ENCODE measurements at places on chromosomes 4 and X.

GRCh38 chr4:143234153-143234552 lies 49.4 kb downstream of the USP38 start:
- no peak for DNase-seq

GRCh38 chr4:26073886-26074560 lies 160.0 kb downstream of the SMIM20 start:
- DNase-seq = no peak

DNA sequence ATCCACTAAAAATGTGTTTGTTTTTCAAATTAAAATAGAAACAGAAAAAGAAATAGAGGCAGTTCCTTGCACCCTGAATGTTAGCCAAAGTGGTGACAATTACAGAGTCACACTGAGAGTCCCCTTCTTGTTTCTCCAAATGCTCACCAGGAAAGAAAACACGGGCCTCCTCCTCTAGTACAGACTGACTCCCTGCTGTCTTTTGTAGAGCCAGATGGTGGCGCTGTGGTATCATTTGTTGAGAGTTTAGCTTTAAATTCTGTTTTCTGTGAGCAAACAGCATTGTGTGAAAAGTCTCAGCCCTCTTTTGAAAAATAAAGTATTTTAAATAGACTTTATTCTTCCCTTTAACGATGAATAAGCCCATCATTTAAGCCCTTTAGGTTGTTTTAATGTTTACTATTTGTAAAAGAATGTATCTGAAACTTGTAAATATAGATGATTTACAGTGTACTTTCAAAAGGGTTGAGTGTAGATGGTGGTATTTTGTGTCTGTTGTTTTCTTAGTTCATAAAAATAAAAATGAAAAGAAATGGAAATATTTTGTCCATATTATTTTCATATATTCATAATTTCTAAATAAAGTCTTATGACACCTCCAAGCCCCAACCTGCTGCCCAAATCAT lies 36.9 kb upstream of the ATOH1 start:
- no peak for DNase-seq

DNA sequence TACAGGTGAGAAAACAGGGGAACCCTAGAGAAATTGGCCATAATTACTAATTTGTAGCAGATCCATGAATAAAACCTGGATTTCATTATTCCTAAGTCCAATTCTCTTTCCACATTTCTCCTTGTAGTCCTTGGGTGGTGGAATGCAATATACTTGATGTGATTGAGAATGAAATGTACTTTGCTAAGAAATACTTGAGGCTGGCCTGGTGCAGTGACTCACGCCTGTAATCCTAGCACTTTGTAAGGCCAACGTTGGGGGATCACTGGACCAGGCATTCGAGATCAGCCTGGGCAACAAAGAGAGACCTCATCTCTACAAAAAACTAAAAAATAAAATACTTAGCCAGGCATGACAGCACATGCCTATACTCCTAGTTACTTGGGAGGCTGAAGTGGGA lies 15.9 kb downstream of the TMEM184C start:
- DNase-seq = no peak

GRCh38 chrX:100643956-100644860 lies at the start of gene SRPX2:
Gene SRPX2, plus strand, starts transcription at chrX:100644199. Its CDS starts 2,124 bp downstream, at chrX:100646323.
- no peak for DNase-seq

DNA sequence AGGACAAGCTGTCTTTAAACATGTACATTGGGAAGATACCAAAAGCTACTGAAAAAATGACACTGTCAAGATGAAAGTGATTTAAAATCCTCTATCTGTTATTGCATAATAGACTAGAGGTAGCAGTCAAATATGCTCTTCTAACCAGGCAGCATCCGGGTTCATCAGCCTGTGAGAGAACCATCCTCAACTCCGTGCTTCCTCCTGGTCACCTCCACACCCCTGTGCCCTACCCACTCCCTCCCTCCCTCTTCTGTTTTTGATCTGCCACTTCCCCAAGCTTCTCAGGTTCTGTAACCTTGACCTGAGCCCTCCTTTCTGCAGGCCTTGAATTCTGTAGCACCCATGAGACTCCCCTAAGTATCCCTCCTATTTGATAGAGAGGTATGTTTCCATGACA lies 5.9 kb downstream of the NOX1 start:
- no peak for DNase-seq

DNA sequence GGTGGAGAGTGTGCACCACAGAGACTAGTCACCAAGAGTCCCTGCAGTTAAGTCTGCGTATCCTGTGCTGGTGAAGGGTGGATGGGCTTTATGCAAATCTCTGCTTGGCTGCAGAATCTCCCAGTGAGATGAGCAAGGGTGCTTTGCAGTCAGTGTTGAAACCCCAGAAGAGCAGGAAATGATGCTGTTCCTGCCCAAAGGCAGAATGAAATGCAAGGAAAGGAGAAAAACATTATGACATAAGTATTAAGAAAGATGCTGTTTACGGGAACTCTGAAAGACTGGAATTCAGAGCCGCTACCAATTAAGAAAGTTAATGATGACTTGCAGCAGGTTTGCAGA lies 25.4 kb upstream of the ACSL1 start:
- no peak for DNase-seq

DNA sequence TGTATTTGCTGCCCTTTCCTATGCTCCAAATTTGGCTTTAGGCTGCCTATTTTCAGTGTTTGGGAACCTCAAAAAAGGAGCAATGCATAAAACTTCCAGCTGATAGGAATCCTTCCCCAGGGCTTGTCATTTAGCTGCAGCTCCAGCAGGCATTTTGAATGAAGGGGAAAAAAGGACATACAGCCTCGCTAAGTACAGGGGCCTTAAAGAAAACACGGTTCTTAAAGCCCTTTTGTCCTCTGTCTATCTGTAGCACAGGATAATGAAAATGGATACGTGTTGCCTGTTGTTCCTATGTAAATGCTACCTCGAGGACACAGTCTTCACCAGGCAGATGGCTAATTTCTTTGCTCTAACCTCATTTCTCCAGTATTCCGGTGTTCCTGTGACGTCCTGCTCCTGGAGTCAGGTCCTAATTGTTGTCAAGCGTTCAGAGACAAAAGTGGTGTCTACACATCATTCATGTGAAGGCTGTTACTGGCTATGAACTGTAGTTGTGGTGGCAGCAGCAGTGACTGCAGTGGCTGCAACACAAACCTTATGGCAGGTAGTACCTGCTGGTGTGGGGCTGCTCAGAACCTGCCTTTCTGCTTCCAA lies 117.4 kb downstream of the MGST2 start:
- DNase-seq = no peak

DNA sequence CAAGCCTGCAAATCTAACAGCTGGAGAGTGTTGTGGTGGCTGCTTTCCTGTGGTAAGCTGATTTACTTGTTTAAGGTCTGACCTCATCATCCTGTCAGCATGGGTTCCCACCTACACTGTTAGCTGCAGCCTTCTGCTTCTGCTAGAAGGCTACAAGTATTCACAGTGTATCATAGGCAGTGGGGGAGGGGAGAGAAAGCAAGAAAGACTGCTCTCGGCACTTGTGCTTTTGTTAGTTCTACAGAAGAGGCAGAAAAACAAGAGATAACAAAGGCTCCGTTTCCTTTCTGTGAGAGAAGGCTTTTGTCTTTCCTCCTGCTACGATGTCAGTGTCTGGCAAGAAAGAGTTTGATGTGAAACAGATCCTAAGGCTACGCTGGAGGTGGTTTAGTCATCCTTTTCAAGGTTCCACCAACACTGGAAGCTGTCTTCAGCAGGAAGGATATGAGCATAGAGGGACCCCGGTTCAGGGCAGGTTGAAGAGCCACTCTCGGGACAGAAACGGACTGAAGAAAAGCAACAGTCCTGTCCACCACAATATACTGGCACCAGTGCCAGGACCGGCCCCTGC lies at the start of gene KLHL4:
Gene KLHL4 (plus strand): TSS at position 232 of the 571 bp plus-strand sequence. CDS start 92 bp downstream, at position 324.
- DNase-seq = peak; percentile 89

GRCh38 chrX:19904778-19905367 lies 17.5 kb upstream of the SH3KBP1 start:
- DNase-seq = peak; percentile 15

GRCh38 chr4:160265014-160265413 lies 1162.1 kb downstream of the RAPGEF2 start:
- no peak for DNase-seq

- DNase-seq = no peak
These were observed 71.1 kb upstream of the SCOC start for GRCh38 chr4:140302151-140302859.

- DNase-seq = no peak
These were observed 17.7 kb upstream of the PITX2 start for GRCh38 chr4:110640576-110640975.

DNA sequence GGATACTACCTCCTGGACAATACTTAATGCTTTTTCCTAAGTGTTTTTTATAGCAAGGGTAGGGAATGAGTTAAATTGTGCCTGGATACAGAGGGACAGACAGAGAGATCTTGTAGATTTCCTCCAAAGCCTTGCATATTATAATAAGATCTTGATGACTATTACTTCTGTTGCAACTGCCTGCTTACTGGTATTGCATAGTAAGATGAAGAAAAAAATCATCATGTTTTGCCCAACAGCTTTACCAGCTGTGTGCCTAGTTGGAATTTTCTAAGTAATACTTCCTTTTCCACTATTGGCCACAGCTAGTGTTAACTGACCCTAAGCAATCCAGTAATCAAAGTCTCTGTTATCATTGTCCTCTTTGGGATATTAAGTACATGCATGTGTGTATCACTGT lies 139.0 kb downstream of the DCK start:
- no peak for DNase-seq

- no peak for DNase-seq
These were observed 160.3 kb downstream of the SHOX start for GRCh38 chrX:790783-791360.

DNA sequence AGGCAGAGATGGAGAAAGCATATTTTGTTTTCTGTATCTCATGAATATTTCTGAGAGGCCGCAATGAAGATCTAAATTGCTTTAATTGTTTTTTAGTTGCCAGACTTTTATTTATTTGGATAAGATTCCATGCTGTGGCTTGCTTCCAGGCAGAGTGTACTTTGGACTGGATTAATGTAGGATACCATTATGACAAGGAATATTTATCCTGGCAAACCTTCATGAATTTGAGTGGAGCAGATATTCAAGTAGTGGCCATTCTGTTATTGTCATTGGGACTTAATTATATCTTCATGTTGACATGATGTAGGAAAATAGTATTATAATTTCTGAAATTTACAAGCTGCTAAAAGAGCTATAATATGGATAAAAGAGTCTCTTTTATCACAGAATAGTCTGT lies 182.9 kb downstream of the C4orf33 start:
- DNase-seq = no peak

DNA sequence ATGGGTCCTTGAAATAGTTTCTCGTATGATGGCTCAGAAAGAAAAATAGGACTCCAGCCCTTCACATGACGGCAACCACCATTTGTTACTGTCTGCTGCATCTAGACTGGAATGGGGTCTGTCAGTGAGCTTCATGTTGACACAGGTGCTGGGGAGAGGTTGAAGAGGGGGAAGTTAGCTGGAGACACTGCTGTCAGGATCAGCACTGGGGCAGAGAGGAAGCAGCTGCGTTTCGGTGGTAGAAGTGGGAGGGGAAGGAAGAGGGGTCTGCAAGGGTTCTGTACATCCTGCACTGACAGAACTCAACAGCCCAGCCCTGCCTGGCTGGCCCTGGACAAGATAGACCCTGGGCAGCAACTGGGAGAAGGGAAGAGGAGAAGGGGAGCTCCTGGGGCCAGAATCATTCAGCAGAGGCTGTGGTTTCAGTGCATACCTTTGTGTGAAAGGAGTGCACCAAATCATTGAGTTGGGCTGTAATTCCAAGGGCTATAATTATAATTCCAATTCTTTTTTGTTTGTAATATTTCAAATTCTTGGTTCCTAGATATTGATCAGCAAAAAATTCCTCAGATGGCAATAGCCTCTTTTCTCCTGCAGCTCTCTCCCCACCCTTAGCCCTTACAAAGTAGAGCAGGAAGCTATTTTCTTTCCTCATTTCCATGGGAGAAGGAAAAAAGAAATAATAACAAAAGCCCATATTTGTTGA lies 119.4 kb upstream of the C1GALT1C1 start:
- DNase-seq = no peak

GRCh38 chr4:172806841-172807240 lies 361.8 kb upstream of the GALNT7 start:
- DNase-seq = no peak

DNA sequence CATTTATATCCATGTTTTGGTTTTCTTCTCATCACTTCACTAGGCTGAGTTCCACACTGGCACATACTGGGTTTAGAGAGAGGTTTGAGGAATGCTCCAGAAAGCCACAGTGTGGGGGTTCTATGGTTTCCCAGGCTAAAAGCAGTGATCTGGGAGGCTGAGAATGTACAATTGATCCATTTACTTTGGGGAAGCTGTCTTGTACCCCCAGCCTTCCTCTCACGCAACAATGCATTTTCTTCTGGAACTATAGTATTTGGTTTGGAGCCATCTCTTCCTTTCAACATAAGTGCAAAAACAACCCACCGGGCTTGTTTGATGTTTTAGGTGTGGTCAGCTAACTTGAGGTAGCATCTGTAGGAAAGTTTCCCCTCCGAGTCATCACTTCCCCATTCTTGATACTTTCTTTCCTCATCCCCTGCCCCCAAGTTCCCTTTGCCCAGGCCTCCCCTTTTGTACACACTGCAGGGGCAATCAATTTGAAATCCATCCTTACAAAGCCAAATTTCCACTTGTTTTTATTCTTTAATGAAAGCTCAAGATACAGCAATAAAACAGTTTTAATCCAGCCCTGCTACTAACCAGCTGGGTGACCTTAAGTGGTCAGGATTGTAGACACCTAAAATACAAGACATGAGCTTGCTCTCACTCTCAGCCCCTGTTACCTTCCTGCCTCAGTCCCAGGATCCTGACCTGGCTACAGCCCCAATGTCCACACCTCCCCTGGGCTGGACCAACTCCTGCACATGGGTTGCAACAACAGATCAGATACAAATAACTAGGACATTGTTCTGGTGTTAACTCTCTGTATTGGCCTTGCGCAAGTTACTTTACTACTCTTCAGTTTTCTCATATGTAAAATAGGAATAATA lies 109.2 kb downstream of the FHDC1 start:
- DNase-seq = no peak

DNA sequence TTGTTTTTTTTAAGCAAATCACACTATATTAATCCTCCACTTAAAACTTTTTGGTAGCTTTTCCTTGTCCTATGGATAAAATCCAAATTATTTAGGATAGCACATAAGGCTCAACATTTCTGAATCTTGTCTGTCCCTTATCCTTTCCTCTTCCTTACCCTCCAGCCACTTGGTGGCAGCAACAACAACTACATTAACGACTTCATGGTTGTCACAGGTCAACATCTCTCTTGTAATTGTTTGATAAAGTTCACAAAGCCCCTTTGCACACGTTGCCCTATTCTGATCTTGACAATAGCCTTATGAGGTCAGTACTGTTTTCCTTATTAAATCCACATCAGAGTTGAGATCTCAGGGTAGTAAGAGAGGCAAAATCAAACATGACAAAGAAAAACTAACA lies 269.0 kb upstream of the PABPC4L start:
- peak; percentile 30 for DNase-seq
